ENCODE measurements at places on chromosomes 16 and 17. TPM values are rescaled to one million over a fixed set of nuclear protein-coding genes. Genes with fewer than 3 reads are reported as not detected.

The EIF1 gene
- total RNA-seq, result 603 TPM

The SLC5A2 gene
- 0.79 TPM for total RNA-seq

The PLXDC1 gene
- 5.0 TPM for total RNA-seq

The HSD17B2 gene
- 63.6 TPM for total RNA-seq

DNA sequence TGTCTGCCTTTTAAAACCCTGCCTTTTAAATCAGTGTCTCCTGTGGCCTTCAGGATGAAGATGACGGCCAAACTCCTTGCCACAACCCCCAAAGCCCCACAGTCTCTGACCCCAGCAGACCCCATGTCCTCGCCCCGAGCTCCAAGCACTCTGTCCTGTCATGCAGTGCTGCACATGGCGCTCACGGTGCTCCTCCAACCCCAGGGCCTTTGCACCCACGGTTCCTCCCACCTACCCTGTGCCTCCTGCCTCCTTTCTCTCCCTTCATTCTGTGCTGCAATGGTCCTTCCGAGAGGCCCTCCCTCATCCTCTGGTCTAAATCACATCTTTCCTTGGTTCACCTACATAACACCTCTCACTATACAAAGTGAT, 235.3 kb downstream of the KATNIP start:
- no peak for DNase-seq

- peak; percentile 49 for DNase-seq
Measured at GRCh38 chr16:3458852-3459361, 15.4 kb downstream of the NAA60 start.

- DNase-seq, result no peak
Measured at GRCh38 chr16:58462997-58463941, 36.7 kb upstream of the NDRG4 start.

GRCh38 chr17:66782851-66783250, 52.1 kb upstream of the CACNG5 start:
- no peak for DNase-seq

GRCh38 chr17:62741290-62741689, 66.8 kb downstream of the MARCHF10 start:
- DNase-seq, result no peak

DNA sequence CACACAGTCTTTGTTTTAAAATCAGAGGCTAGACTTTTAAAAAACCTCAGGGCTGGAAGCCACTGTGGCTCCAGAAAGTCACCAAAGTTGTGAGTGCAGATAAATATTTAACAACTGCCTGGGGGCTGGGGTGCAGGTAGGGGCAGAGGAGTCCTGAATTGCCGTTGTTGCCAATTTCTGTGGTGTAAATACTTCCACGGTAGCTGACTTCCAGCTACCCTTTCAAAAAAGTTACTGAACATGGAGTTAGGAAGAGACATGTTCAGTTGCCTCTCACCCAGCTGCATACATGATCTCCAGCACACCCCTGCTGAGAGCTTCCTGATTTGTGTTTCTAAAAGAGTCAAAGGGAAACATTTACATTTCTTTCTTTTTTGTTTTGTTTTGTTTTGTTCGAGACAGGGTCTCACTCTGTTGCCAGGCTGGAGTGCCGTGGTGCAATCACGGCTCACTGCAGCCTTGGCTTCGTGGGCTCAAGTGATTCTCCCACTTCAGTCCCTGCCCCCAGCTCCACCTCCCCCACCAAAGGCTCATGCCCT, 58.7 kb downstream of the PLXDC1 start:
- no peak for DNase-seq

DNA sequence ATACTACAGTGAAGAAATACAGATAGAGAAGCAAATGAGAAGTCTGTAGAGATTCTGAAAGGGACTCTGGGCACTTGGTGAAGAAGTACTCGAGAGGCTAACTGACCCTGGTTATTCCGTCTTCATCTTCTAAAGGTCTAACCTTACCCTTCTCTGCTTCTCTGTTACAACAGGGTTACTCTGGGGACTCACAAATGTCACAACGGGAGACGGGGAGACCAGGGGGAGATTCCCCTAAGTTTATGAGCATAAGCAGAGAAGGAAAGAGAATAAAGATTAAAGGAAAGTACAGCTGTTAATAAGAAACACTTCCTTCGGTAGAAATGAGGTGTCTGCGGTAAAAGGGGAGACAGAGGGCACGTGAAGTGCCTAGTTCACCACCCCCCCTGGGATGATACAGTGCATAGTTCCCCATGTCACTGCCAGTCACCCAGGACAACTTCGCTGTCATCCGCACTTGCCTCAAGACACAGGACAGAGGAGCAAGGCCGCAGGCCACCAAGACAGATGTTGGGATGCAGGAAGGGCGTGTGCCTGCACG, 75.2 kb upstream of the TRAP1 start:
- DNase-seq, result no peak

GRCh38 chr17:67995570-67996263, 552 bp downstream of the C17orf58 start:
- peak; percentile 45 for DNase-seq

- DNase-seq, result no peak
Measured at GRCh38 chr16:57699481-57699880, 4.9 kb downstream of the DRC7 start.

DNA sequence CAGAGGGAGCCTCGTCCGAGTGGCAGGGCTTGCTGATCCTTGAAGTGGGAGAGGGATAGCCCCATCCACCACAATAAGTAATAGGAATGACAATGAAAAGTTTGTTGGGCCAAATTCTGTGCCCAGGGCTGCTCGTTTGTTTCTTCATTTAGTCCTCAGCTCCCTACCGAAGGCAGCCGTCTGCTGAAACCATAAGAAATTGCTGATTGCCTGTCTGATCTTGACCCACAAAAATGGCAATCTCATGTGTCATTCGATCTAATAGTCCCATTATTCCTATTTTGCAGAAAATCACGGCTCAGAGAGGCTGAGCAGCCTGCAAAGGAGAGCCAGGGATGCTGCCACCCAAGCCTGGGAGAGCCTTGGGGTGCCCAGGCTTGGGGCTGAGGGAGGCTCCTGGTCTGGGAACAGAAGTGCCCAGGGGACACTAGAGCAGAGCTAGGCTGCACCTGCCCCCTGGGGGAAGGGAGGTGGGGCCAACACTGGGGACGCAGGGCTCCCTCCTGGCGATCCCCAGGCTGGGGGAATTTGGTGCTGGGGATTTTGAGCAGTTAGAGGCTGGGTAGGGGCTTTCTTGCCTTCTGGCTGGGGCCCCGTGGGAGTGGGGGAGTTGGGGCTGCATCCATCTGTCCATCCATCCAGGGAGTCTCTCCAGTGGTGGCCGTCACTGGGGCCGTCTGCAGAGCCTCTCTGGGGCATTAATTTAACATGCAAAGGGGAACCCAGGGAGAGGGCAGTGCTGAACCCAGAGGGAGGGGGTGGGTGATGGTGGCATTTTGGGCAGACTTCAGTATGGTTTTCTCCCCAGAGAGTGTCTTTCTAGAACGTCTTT, 53.5 kb downstream of the SOCS1 start:
- no peak for DNase-seq

DNA sequence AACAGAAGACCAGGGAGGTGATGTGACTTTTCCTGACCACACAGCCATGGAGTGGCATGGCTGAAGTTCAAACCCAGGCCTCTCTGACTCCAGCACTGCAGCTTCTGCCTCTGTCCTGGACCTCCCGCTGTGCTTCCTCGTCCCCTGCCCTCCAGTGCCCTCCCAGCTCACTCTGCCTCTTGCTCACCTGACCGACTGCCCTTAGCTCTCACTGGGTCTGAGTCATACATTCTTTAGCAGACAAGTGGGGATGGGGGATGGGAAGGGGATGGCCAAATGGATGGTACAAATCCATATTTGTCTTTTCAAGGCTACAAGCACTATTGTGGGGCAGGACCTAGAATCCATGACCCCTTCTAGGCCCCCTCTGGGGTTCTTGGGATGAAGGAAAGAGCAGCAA, 33.0 kb downstream of the PITPNM3 start:
- DNase-seq, result no peak

GRCh38 chr17:34154961-34155730, 99.9 kb upstream of the CCL2 start:
- no peak for DNase-seq
